Nephron progenitor cell (in vitro differentiated cells): ENCODE measurements at places on chromosomes 7 and 10.
A peak's percentile ranks its signal among the peaks of the same experiment; 100 is the strongest.

DNA sequence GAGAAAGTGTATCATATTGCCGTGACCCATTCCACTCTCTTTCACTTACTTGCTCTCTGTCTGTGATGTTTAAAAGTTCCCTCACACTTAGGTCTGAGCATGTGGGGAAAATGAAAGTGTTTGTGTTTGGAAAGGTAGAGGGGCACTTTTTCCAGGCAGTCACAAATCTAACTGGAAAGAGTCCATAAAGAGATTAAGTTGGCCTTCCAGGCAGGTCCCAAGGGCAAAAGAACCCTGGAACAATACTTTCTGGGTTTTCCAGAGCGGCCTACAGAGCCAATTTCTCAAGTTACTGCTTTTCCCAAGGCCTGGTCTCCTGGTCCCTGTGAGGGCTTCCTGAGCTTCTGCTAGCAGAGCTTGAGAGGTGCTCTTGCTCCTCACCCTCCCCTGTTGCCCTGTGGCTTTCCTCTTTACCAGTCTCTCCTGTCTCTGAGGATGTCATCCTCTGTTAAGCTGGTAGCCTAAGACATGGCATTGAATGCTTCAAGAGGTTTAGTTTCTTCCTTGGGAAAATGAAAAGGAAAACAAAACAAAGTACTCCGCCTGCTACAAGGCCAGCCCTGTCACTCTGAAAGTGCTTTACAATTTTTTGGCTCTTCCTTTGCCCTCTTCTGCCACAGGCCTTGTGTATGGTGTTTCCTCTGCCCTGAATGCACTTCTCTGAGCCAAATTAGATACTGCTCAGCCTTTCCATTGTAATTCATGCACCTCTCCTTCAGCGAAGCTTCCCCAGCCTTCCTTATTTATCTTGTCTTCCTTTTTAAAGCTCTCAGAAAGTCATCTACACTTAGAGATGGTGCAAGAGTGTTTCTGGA, 20.1 kb downstream of the TES start:
- no peak for DNase-seq

DNA sequence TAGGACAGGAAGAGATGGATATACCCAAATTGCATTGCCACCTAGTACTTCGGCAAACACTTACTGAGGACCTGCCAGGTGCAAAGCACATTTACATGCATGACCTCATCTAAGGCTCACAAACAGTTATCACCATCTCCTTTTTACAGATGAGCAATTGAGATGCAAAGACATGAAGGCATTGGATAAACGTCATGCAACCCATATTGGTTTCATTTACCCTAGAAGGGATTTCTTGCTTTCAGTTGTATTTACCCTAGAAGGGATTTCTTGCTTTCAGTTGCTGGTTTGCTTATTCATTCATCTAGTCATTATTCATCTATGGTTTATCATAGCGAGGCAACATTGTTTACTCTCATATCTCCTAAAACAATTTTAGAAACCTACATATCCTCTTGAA, 52.2 kb downstream of the STEAP1B start:
- DNase-seq: no peak

DNA sequence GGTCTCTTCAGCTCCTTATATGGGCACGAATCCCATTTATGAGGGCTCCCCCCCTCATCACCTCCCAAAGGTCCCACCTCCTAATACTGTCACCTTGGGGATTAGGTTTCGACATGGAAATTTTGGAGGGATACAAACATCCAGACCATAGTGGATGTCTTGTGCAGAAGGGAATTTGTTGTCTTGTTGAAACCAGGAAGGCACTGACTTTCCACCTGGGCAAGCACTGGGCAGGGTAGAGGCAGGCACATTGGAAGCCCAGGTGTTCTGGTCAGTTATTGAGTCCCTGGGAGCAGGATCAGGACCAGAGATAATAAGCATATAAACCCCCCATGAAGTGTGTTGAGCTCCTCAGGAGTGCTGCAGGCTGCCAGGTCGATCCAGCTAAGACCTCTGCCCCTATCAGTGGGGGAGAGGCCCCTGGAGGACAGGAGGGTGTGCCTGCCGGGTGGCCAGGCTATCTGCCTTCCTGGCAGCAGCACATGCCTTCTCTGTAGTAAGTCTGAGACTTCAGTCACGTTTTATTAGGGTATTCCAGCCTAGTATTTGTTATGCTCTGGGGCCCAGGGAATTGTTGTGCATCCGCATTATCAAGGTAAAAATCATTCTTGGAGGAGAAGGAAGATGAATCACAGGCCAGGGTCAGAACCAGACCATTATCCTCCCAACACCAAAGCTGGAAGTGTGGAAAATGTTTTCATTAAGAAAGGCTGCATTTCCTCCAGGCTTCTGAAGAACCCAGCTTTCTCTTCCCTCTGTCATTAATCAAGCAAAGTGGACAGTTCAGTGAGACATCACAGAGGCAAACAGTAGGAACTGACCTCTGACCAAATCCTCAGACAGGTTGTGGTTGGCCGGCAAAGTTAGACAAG, 503.1 kb downstream of the GRID1 start:
- no peak for DNase-seq

DNA sequence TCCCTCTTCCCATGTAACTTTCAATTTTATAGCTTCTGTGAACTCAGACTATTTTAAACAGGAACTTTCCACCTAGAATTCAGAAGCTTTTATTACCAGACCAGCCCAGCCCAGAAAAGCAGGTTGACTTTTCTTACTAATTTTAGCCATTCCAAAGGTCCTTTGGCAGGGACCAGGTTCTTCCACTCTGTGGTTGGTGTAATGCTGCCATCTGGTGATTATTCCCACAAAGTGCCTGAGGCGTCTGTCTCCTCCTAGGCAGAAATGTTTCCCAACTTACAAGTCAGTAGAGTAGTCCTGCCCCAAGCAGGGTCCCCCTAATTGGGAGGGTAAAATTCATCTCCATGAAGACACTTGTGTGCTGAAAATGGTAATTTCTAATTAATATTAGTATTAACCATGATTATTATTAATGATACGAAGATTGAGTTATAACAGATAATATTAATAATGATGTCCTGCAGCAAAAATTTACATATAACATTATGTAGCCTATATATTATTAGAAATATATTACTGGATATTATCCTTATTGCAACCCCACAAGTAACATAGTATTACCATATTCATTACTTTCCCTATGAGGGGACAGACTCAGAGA, 53.0 kb upstream of the PPP1R17 start:
- DNase-seq: peak; percentile 48

DNA sequence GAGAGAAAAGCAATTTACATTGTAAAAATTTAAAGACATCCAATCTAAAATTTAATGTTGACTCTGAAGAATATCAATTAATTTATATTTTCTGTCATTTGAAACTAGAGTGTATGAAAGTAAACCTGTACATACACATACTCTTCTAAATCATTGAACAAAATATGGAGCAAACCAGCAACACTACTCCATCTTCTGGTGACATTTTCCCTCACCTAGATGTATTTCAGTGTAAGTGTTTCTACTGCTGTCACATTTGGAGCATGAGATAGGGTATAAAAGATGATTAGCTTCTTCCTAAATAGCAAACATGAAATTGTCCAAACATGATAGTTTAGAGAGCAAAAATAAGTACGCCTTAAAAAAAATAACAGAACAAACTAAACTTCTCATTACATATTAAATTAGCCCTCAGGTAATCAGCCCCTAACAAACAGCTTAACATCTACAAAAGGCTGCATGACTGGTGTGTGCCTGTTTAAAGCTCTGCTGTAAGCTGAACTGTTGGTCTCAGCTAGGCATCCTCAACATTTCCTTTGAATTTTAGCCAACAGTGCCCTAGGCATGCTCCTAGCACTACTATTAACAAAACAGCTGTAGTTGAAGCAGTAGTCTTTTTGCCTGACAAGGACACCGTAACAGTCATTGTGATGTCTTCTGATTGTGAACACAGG, 189.8 kb downstream of the CTNNA3 start:
- no peak for DNase-seq

DNA sequence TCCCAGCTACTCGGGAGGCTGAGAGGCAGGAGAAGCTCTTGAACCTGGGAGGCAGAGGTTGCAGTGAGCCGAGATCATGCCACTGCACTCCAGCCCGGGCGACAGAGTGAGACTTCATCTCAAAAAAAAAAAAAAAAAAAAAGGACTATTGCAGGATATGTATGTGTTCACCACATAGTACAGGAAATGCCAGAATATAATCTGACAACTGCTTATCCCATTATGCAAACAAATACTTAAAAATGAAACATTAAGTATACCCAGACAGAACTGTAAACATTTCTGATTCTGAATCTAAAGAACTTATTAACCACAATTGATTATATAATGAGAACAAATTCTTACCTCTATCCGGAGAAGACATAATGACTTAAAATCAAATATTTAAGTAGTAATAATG, 18.7 kb downstream of the DKK1 start:
- no peak for DNase-seq

DNA sequence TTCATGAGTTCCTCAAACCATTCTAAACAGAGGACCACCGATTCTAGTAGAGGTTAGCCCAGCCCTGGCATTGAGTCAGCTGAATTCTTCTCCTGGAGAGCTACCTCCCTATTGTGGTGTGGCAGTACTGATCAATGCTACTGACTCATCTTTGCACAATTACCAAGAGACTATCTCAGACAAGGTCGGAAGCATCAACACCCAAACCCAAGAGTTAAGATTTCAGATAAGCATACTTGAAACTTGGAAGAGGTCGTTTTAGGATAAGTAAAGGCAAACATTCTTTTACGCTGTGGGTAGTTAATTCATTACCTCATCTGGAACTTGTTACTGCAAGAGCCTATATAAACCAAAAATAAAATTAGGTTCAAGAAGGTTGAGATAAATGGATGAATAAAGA, 154.6 kb upstream of the NRBF2 start:
- DNase-seq: no peak

- DNase-seq: no peak
Observed at GRCh38 chr7:139643951-139644585, 120.6 kb downstream of the CLEC2L start.

DNA sequence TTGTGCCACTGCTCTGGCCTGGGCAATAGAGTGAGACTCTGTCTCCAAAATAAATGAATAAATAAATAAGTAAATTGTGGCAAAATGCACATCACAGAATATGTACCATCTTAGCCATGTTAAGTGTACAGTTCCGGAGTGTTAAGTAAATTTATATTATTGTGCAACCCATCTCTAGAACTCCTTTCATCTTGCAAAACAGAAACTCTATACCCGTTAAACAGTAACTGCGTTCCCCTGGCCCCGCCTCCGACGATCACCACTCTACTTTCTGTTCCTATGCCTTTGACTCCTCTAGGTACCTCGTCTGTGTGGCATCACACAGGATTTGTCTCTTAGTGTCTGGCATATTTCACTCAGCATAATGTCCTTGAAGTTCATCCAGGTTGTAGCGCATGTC, 356.4 kb upstream of the FOXK1 start:
- DNase-seq: no peak

DNA sequence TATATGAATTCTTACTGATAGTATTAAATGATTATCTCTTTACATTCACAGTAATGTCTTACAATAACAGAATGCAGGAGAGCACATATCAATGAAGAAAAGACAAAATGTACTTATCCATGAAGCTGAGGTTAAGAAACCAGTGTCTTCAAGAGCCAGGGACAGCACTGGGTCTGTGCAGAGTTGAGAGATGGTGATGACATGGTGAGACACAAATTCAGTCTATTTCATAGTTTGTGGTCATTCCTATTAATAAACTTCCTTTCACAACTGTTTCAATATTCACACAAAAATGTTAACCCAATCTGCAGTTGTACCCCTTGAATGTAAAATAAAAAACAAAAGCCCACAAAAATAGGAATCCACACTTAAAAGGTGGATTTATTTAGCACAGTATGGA, 5.3 kb upstream of the MAGI2 start:
- no peak for DNase-seq

DNA sequence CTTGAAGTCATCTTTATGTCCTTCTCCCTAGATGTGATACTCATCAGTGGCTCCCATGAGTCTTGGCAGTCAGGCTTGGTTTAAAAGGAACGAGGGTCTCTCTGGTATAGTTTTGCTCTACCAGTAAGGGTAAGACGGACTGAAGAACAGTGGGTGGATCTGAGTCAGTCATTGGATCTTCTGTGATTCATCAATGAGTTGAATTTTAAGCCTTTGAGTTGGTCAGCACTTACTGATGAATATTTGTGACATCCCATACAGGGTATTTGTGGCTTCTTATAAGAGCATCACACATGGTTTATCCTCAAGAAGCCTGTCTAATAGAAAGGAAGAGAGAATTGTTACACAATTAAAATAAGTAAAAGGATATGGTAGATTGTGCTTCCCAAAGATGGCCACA, 87.3 kb upstream of the NAMPT start:
- DNase-seq: no peak

DNA sequence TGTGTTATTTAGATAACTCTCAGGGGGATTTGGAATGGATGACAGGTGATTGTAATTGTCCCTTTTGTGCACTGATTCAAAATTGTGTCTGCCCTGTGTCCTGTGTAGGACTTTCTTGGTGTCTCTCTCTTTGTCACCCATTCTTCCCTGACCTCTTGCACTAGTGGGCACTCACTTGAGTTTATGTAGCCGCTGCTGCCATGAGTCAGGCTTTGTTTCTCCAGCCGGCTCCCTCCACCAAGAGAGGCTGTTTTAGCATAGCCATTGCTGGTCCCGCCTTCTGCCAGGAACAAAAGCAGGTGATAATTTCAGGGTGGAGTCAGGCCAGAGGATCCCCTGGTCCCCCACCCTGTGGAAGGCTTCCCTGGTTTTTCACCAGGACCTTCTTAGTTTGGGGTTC, 8.4 kb downstream of the COL17A1 start:
- no peak for DNase-seq

GRCh38 chr7:115274-115911, 77.0 kb upstream of the FAM20C start:
- DNase-seq: no peak

- DNase-seq: no peak
Observed at GRCh38 chr7:103657474-103657894, 211.5 kb upstream of the SLC26A5 start.

GRCh38 chr7:5303591-5304505, 21.1 kb downstream of the SLC29A4 start:
- DNase-seq: no peak
